NCI-H2107 (cell line): ENCODE measurements at places on chromosomes 3 and 15.

DNA sequence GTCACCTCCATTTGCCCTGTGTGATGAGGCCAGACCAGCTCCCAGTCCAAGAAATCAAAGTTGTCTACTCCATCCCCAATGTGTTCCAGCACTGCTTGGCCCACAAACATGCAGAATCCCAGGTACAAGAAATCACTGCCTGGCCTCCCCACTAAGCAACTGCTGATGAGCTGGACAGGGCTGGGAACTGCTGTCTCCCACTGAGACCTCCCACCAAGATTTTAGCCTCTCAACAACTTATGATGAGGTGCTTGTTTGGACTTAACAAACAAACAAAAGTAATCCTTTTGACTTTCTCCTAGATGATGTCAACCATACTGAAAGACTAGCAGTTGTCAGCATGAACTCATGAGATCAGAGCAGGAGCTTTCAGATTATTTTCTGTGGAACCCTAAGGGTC, 260.1 kb upstream of the UBE2E2 start:
- DNase-seq, result no peak

DNA sequence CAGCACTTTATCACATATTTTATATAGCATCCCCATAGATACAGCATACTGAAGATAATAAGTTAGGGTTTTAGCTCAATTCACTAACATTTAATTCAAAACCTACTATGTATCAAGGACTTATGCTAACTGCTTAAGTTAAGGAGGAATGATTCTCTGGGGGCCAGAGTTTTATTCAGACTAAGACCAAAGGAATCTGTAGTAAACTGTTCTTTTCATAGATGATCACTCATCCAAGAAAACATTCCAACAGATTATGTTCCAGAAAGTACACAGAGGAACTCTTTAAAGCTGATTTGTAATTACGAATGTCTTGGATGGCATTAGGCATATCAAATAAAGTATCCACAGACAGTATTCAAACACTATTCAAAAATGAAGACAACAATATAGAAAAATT, 226.4 kb downstream of the SCAPER start:
- DNase-seq, result no peak

- peak; percentile 54 for DNase-seq
These were observed 16.0 kb upstream of the SRP14 start for GRCh38 chr15:40054855-40055575.

GRCh38 chr3:37198996-37199395, 24.6 kb upstream of the LRRFIP2 start:
- no peak for DNase-seq

DNA sequence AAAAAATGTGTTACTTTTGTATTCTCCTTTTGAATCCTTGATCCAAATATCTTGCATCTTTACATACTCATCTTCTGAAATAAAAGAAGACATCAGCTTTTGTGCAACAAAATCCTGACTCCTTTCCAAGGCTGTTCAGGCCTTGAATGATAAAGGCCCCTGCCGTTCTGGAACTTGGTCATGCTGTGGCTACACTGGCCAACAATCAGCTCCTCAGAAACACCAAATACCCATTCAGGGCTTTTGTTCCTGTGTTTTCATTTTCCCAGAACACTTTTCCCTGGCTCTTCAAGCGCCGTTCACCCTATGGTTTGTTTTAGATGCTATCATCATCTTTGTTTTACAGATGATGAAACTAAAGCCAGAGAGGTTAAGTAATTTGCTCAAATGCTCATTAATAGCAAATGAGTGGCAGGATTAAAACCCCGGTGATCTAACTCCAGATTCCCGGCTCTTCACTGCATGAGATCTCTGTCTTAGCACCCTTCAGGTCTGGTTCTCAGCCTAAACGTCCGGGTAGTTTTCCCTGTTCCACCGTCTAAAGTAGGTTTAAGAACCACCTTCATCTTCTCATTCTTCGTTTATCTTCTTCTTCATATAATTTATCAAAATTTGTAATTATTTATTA, 58.3 kb downstream of the EPHA3 start:
- DNase-seq, result no peak
